ENCODE measurements at places on chromosomes 7 and 10.

- DNase-seq = no peak
Measured at GRCh38 chr10:46290101-46290886, 3.5 kb downstream of the ANTXRL start.

DNA sequence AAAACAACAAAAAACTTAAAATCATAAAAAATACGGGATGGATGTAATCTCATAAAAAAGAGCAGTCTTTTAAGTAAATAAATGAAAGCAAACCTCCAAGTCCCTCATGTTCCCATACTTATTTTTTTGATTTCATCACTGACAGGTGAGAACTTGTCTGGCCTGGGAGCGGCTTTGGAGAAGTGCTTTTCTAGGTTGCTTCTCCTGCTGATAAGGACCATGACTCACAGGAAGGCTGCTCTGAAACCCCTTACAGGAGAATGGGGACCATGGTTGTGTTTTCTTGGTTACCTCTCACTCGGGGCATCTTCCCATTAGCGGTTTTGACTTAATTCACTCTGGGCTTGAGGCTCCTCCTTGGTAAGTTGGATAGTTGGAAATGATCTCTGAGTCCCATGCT lies 237.4 kb downstream of the CAMK1D start:
- DNase-seq = no peak

DNA sequence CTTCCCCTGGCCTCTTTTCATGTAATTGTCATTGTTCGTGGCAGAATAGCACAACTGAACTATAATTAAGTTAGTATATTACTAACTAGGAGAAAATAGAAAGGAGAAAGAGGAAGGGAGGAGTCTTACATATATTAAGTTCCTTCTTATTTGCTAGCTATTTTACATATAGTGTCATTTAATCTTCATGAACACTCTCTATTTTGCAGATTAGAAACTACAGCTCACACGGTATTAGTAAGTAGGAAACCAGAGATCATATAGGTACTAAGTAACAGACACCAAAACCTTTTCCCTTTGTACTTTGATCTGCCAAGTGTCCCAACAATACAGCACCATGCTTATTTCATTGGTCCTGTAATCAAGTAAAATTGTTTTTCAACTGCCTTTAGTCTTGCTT lies 202.4 kb upstream of the HPS1 start:
- no peak for DNase-seq

- no peak for DNase-seq
Measured at GRCh38 chr7:104805449-104806317, 208.3 kb upstream of the KMT2E start.

- DNase-seq = no peak
Measured at GRCh38 chr10:122199070-122199469, 72.0 kb upstream of the BTBD16 start.

GRCh38 chr7:100555701-100556100 lies 16.7 kb downstream of the AGFG2 start:
- DNase-seq = no peak

DNA sequence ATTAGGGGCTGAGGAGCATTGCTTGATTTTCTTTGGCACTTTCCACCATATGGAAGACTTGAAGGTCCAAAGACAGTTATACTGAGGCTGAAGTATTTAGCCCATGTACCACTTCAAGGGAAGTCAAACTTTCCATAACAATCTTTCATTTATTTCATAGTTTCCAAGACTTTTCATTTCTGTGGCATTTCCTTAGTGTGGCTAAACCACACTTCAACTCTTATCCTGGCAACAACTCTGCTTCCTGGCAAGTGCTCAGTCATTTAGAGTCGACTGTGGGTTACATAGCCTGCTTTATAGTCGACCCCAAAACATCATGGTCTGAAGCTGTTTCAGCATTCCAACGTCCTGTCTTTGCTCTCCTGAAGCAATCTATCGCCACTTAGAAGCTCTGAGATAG lies 343.0 kb upstream of the SEMA3D start:
- DNase-seq = no peak

- DNase-seq = no peak
Measured at GRCh38 chr10:50992972-50993766, 81.1 kb upstream of the PRKG1 start.

- peak; percentile 37 for DNase-seq
Measured at GRCh38 chr10:80530251-80530650, 7.5 kb upstream of the SH2D4B start.

- no peak for DNase-seq
Measured at GRCh38 chr7:50531928-50532327, 33.3 kb downstream of the DDC start.

DNA sequence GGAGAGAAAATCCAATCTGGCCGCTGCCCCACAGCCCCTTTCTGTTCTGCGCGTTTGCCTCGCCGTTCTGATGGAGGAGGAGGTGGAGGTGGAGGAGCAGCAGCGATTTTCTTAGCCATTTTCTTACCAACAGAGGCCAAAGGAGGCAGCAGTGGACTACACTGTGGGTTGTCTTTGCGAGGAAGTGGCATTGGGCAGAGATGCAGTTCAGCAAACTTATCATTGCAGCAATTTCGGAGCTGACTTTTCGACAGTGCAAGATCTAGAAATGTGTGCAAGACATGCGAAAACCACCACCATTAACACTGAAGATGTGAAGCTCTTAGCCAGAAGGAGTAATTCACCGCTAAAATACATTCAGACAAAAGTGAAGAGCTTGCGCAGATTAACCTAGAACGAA lies 1.9 kb upstream of the ARL4A start:
- DNase-seq = no peak

DNA sequence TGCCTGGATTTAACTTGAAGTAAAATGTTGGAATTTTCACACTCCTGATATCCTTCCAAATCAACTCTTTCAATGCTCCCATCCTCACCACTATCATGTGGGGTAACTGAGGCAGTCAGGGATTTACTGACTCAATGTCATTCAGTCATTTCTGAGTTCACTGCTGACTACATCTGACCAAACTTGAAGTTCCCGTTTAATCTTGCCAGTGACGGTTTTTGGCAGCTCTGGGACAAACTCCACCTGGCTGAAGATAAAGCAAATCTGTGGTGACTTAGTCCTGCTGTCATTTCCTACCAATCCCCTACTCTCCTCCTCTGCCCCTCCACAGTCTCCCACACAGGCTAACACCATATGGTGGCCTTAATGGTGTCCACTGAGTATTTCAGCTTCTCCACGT lies 22.7 kb upstream of the ACSM6 start:
- DNase-seq = no peak

GRCh38 chr10:88227342-88228018 lies 355.6 kb downstream of the RNLS start:
- no peak for DNase-seq

- DNase-seq = peak; percentile 95
Measured at GRCh38 chr7:129611246-129612111, at the start of gene NRF1. NRF1 (plus strand) TSS chr7:129611720; CDS start chr7:129657352, 45,632 bp downstream.

DNA sequence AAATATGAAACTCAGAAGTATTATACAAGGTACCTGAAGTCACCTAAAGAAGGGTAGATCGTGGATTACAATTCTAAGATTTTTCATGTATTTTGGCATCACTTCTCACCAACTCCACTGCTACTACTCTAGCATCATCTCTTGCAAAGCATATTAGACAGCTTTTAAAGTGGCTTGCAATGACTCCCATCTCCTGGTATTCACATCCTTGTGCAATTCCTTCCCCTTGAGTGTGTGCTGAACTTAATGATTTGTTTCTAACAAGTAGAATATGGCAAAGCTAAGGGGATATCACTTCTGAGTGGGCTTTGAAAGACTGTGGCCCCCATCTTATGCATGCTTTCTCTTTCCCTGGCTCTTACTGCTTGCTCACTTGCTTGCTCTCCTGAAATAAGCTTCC lies 280.2 kb downstream of the SNX13 start:
- no peak for DNase-seq

- no peak for DNase-seq
Measured at GRCh38 chr10:95363303-95363912, 72.6 kb upstream of the PDLIM1 start.

GRCh38 chr7:2049111-2049781 lies 183.5 kb downstream of the MAD1L1 start:
- peak; percentile 82 for DNase-seq

DNA sequence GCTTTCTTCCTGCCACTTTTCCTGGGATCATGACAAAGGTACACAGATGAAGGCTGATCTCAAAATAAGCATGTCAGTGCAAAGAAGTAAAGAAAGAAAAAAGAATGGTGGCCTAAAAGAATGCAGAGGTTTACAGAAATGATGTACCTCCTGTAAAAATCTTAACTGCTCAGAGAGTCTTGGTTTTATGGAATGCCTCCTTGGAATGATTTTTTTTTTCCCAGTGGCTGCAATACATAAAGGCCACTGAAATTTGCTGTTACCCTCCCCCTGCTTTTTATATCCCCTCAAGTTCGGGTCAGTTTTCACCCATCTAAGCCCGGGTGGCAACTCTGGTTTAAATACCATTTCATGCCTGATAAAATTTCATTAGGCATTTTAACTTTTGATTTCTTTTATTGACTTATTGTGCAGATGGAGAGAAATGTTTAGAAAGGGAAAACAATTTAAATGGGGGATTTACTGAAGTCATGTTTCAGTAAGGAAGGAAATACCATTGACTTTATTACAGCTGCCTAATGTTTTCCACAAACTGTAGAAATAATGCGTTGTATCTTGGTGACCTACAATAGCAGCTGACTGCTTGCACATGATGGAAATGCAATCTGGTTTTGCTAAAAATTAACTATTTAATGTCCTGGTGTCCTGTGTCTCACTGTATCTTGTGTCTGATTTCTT lies 102.5 kb downstream of the SAMD9 start:
- no peak for DNase-seq

DNA sequence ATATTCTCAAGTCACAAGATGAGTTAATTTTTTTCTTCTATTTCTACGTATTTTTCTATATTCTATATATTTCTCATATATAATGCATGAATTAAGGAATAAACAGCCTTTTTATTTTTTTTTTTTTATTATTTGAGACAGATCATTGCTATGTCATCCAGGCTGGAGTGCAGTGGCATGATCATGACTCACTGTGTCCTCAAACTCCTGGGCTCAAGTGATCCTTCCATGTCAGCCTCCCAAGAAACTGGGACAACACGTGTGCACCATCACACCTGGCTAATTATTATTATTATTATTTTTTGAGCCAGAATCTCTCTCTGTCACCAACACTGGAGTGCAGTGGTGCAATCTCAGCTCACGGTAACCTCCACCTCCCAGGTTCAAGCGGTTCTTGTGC lies 1.5 kb downstream of the CLDN12 start:
- no peak for DNase-seq

DNA sequence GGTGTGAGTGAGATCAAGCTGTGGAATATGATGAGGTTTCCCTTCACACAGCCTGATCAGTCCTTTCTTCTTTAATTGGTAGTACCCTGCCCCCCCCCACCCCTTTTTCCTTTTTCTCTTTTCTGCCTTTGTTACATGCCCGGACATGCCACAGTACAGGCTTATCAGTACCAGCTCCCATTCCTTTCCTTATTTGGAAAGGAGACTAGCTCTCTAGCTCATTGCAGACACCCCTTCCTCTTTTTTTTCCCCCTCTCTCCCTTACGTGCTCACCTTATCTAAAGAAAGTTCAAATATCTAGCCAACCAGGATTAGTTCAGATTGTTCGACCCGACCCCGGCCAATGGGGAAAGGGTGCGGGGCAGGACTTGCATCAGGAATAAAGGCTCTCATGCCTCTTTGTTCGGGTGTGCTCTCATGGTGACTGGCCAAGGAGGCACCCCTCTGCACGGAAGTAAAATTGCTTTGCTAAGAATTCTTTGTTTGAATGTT lies 230.4 kb downstream of the ACTR3B start:
- no peak for DNase-seq

DNA sequence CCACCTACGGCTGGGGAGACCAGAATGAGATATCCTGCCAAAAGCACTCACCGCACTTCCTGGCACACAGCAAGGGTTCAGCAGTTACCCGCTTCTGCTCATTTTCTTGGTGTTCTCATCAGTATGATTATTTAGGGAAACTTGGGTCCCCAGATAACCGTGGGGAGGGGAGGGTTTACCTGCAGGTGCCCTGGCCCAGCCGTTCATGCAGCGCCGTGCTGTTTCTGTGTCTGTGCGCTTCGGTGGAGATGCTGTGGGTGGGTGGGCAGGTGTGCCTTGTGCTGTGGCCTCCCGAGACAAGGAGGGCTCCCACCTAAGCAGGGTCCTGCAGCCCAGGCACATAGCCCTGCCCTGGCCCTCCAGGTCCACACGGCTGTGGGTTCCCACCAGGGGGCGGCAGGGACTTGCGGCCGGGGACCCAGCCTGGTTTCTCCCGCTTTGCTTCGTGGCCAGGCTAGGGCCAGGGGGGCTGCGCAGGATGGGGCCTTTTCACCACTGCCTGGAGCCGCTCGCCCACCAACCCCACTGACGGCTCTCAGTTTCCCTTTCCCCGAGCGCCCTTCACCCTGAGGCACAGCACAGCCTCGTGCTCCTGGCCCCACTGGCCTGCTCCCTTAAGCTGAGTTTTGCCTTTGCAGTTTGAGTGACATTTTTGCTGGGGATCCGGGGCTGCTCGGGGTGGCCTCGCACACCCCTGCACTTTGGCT lies 78.5 kb downstream of the LHPP start:
- DNase-seq = no peak

DNA sequence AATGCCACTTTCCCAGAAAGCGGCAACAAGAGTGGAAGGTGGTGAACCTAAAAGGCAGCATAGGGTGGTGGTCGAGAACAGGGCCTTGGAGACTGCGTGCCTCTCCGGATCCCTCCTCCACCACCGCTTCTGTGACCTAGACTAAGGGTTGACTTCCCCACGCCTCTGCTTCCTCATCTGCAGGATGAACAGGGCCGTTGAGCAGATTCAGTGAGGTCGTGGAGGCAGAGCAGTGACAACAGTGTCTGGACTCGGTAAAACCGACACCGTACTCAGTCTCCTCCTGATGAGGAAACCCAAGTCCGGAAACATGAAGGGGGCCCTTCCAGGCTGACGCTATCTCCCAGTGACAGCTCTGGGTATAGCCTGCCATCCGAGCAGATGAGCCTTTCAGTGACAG lies 162.6 kb downstream of the CELF2 start:
- DNase-seq = no peak

All from chondrocyte (in vitro differentiated cells).